ENCODE measurements at places on chromosomes 2 and 18.

DNA sequence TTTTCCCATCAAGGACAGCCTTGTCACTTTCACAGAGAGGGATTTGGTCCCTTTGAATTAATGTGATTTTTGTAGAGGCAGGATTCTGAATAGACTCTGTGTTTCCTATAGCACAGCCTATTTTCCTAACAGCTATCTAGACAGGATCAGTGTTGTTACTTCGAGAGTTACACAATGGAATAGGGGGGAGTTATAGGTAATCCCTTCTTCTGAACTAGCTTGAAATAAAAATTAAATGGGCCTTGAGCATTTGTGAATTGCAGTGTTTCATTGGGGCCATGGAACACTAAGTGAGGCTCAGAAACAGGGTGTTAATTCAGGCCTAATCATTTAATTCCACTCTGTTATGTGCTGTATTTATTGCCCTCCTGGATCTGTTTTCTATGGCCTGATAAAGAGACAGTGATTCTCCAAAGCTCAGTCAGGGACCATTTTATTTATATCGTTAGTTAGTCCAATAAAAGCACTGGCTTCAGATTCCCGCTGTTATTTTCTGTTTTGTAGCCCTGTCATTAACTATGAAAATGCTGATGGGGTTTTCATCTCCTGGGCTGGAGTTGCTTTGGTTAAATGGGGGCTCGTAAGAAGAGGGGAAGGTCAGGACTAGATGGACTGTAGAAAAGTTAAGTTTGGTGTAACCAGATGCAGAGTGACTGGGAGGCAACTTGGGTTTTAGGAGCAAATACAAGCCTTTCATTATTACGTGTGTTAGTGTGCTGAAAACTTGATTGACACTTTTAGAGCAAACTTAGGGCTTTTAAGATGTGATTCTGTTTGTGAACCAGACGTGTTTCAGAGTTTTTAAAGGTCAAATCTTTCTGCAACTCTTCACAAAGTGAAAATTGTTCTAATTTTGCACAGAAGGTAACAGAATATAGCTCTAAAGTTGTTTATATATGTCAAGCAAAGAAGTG, 461.0 kb upstream of the HNRNPA3 start:
- no peak for DNase-seq

GRCh38 chr2:207825978-207826377, 56.3 kb upstream of the FZD5 start:
- no peak for DNase-seq

GRCh38 chr2:70396612-70397011, 94.7 kb upstream of the FAM136A start:
- DNase-seq: no peak

DNA sequence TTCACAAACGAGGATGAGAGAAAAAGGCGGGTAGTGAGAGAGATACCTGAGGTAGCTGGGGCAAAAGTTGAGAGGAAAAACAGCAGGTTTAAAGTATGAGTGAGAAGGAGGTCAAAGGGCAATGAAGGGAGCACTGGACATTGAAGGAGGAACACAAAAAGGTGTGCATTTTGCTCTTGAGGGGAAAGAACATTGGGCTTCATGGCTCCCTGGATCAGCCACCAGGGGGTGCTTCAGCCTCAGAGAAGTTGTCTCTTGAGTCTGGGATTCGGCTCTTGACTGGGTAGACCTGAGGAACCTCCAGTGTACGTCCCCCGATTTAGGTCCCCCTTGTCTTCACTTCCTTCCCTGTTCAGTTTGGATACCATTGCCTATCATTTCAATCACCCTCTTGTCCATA, 128.5 kb downstream of the RAPGEF4 start:
- no peak for DNase-seq

GRCh38 chr2:131046918-131047652, 46.2 kb downstream of the FAM168B start:
- no peak for DNase-seq

GRCh38 chr2:186099826-186100225, 361.2 kb downstream of the FSIP2 start:
- no peak for DNase-seq

GRCh38 chr18:70314151-70314782, 25.4 kb downstream of the SOCS6 start:
- no peak for DNase-seq

- no peak for DNase-seq
These were observed 207.8 kb downstream of the ATAD2B start for GRCh38 chr2:23718931-23719700.

DNA sequence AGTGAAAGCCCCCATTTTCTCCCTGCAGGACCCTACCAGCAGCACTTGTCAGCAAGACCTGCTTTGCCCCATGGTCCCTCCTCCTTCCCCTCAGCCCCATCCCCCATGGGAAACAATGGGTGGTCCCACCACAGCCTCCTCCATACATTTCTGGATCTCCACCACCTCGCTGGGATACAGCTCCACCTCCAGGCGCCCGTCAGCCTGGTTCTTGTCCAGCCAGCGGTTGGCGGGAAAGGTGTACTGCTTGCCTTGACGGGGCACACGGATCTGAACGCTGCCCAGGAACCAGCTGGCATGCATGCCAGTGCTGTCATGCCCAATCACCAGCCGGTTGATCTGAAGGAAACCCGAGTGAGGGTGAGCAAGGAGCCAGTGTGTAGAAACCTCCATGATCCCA, 90.9 kb downstream of the LOXHD1 start:
- DNase-seq: no peak

GRCh38 chr2:236827997-236828396, 257.7 kb upstream of the COPS8 start:
- DNase-seq: no peak

DNA sequence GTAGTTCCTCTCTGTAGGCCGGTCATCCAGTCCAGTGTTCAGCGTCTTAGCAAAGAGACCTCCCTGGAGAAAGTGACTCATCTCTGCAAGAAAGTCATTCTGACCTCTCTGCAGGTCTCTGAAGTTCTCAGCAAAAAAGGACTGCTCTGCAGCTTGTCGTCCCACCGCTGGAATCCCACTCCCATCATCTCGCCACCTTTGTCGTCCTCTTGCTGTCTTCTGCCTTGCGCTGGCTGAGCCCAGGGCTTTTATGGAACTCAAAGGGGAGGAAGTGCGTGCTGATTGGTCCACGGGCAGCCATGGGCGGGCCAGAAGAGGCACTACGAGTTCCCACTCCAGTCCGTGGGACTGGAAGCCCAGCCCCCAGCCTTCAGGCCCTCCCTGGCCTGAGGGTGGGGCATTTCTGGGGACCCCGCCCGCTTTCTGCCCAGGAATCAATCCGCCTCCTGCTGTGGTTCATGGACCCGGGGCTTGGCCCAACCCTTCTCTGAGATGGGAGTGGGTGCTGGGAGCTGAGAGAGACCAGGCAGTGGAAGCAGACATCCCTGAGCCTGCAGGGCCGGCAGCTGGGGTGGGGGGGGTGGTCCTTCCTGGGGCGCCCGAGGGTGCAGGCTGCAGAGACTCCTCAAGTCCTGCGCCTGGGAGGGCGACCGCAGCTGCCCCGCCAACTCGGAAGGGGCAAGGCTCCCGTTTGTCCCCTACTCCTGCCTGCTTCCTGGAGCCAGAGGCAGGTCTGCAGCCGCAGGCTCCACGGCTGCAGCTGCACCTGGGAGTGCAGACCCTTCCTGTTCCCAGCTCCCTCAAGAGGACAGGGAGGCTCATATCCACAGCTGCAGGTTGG, 660.7 kb upstream of the RAB6C start:
- DNase-seq: no peak

DNA sequence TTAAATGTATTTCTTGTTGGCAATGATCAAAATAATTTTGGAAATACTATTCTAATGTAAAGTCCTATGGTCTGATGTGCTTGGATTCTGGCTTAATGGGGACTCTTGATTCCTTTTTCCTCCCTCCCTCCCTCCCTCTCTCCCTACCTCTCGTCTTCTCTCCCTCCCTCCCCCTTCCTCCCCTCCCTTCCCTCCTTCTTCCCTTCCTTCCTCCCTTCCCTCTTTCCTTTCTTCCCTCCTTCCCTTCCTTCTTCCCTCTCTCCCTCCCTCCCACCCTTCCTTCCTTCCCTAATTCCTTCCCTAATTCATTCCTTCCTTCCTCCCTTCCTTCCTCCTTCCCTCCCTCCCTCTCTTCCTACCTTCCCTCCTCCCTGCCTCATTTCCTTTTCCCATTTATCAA, 19.9 kb upstream of the NCKAP5 start:
- no peak for DNase-seq

GRCh38 chr2:122955776-122956175, 1069.3 kb upstream of the CNTNAP5 start:
- DNase-seq: no peak

GRCh38 chr2:39240758-39241157, 3.0 kb downstream of the CDKL4 start:
- DNase-seq: no peak

DNA sequence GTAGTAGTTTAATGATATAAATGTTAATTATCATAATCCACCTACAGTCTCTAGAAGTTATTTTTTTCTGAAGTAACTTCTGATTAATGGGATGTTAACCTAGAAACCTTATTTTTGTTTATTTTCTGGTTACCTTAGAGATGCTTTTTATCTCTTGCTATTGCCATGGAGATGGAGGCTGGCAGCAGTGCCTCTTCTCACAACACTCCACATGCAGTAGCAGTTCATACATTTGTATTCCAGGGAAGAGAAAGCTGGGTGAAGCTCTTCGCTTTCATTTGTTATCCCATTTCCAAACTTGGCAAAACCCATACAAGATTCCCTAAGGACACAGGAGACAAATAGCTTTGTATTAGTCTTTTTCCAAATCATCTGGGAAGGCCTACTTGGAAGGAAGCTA, 1794.1 kb upstream of the LRRTM1 start:
- no peak for DNase-seq

DNA sequence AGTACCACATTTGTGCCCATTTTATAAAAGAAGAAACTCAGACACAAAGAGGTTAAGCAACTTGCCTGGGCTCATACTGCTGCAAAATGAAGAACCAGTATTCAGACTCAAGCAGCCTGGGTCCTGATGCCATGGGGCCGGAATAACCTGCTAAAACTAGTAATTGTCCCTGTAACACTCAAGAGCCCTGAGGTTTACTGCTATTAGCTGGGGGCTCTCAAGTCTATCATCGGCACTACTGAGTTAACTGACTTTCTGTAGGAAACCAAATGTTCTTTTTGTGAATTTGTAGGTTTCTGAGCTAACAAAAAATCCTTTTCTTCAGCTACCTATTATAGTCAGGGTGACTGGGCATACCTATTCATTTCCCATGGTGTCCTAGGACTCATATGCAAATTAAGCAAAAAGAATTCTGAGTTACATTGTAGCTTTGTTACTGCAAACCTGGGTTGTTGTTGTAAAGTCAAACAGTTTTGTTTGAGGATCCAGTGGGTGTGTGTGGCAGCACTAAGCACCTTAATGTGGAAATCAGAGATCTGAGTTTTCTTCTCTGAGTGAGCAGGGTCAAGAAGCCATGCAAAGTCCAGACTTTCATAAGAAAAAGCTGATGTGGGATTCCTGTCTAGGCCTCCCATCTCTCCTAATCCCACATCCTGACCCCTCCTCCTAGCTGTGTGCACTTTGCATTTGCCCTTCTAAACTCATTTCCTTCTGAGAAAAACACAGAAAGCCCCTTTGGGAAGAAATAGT, 72.4 kb upstream of the TNP1 start:
- no peak for DNase-seq

DNA sequence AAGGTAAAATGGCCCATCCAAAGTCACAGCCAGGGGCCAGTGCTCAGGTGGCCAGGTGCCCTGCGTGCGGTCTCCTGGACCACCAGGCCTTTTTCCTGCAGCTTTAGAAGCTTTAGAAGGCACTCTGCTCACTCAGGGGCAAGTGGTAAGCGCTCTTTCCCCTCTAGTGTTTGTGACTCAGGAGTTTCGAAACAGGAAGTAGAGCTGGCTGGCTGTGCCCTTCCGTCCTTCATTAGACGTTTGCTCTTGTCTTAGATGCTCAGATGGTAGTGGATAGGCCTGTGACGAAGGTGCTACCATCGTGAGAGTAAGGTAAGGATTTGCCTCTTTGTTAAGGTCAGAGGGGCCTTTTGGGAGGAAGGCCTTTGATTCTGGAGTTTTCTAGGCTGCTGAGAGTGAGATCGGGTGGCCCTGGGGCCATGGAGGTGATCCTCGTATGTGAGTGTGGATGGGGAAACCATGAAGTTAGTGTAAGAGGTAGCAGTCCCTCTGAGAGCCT, at the start of gene CASP8:
TSS of gene CASP8 (plus strand) at position 235 of the 499 bp plus-strand sequence. CDS start 5,951 bp downstream, outside the sequence.
- peak; percentile 80 for DNase-seq

GRCh38 chr18:22093731-22094357, 75.5 kb upstream of the GATA6 start:
- no peak for DNase-seq

GRCh38 chr2:226699321-226699720, 100.3 kb downstream of the IRS1 start:
- DNase-seq: no peak

- no peak for DNase-seq
These were observed 98.3 kb downstream of the MEIS1 start for GRCh38 chr2:66532972-66533868.

GRCh38 chr18:67916097-67916496, 399.6 kb upstream of the DSEL start:
- no peak for DNase-seq

- no peak for DNase-seq
These were observed 61.1 kb downstream of the CABLES1 start for GRCh38 chr18:23196119-23197007.

GRCh38 chr18:61579581-61579980, 246.4 kb downstream of the CDH20 start:
- DNase-seq: no peak

DNA sequence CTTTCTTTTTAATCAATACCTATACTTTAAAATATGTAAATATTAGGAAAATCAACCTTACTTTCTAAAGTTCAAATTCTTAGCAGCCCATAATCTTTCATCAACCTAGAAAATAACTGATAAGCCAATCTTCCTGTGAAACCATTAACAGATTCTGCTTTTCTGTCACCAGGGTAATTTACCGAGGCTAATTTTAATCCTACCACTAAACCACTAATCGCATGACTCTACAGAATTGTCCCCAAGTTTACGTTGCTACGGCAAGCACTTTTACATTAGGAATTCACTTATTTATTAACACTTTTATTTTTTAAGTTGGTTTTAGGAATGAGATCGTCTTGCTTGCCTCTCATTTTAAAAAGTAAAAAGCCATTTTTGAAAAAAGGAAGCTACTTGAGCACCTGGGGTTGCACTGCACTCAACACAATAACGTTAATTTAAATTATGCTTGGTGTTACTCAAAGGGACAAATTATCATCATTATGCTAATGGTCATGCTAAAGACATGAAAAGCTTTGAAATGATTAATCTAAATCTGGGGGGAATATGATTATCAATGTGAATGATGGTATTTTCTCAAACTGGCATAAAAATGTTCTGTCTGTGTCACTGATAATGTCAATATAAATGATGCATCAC, 10.2 kb downstream of the ZNF516 start:
- DNase-seq: no peak

Measured in central memory CD4-positive, alpha-beta T cell (primary cell).